AG08396 (cell line): ENCODE measurements at places on chromosomes 13 and 19.
A peak's percentile ranks its signal among the peaks of the same experiment; 100 is the strongest.

DNA sequence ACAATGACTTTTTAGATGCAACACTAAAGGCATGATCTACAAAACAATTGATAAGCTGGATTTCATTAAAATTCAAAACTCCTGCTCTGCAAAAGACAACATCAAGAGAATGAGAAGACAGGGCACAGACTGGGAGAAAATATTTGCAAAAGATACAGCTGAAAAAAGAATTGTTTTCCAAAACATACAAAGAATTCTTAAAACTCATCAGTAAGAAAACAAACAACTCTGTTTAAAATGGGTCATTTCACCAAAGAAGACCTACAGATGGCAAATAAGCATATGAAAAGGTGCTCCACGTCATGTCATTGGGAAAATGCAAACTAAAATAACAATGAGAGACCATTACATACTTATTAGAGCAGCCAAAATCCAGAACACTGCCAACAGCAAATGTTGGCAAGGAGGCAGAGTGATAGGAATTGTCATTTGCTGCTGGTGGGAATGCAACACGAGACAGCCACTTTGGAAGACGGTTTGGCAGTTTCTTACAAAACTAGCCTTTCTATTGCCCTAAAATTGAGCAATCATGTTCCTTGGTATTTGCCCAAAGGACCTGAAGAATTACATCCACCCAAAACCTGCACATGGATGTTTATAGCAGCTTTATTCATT is 39.2 kb downstream of the FLT1 start:
- DNase-seq: no peak

GRCh38 chr19:55172741-55173140 is 6.3 kb upstream of the DNAAF3 start:
- DNase-seq: peak; percentile 80

GRCh38 chr13:90534617-90535370 is 812.7 kb upstream of the MIR17HG start:
- no peak for DNase-seq

- DNase-seq: no peak
Observed at GRCh38 chr19:10037367-10037766, 24.1 kb downstream of the RDH8 start.

DNA sequence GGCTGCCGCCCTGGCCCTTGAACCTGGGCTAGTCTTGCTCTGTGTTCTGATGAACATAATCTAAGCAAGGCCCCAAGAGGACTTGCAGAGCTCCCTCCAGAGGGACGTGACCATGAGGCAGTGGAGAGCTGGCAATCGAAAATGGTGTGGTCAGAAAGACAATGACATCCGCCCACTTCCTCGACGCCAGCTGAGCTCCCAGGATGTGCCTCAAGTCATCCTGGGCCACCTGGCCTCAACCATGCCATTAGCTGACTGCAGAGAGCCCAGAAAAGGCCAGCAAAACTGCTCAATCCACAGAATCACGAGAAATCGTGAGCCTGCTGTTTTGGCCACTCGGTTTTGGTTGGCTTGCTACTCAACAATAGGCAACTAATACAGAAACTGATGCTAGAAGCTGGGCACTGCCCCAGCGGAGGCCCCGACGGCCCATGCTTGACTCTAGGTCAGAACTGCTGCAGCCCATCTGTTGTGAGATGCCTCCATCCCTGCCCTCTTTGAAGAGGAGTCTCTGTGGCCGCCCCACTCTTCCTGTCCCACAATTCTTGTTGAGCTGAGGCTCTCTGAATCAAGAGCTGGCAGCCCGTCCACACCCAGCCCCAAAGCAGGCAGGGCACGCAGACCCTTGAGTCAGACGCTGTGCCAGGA is 53.3 kb downstream of the STK24 start:
- no peak for DNase-seq

DNA sequence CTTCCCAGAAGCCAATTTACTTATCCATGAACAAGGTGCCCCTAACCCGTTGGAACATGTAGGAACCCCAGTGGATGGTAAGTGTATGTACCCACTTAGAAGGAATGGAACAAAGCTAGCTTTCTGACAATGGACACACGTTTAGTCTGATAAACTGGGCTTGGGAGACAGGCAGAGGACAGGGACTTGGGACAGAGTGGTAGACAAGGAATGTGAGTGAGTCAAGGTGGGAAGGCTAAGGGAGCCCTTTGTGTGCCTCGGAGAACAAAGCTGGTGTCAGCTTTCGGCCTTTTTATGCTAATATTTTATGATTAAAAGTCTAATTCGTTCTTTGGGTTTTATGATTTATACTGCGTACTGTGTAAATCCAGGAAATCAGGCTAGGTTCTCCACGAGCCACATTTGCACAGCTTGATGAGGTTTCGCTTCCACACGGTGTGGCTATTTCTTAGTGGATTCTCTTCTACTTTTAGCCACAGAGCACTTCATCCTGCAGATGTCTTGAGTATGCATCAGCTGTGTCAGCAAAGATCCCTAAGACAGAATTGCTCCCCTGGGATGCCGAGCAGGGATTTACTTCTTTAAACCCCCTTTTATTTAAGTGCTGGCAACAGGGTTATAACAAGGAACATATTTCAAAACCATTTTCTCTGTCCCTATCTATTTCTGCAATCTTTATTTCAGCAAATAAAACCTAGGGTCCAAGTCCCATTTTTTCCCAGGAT is 258.5 kb downstream of the DLEU7 start:
- DNase-seq: no peak

DNA sequence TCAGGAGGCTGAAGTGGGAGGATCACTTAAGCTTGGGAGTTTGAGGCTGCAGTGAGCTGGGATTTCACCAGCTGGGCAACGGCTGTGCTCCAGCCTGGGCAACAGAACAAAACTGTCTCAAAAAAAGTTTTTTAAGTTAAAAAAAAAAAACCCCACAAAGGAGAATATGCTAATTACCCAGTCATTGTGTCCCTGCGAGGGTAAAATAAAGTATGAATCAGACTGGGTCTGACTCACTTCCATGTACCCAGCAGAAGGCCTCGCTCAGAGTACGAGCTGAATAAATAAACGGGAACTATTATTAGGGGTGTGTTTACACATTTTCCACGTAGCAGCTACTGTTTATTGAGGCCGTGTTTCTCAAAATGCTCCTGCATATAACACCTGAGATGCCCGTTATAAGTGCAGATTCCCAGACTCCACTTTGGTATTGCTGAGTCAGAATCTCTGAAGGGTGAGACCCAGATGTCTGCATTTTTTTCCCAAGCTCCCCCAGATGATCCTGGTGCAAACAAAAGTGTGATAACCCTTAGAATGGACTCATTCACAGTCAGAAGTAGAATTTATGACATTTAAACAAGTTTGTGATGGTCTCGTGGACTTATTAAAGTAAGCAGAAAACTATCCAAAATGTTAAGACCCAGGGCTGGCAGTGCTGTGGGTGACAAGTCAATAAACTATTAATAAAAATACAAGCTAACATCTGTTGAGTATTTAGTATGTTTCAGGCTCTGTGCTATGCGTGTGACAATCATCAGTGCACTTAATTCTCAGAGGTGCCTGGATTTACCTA is 28.2 kb downstream of the KCNC3 start:
- peak; percentile 71 for DNase-seq

- DNase-seq: no peak
Observed at GRCh38 chr19:5030136-5030820, 61.4 kb downstream of the KDM4B start.
